GM23248 (cell line): ENCODE measurements at places on chromosomes 7 and 10.

GRCh38 chr7:70779321-70779720, 352.6 kb upstream of the GALNT17 start:
- no peaks in the 10 kb centered on the region for H3K4me1 ChIP-seq
- H3K27me3 ChIP-seq, result no peaks in the 10 kb centered on the region
- DNase-seq, result no peak
- H3K36me3 ChIP-seq, result peaks cover 11% of the 10 kb centered on the region; the same call in 1 of the 2 replicates
- no peak overlapping the region for H3K27ac ChIP-seq
- no peak overlapping the region for H3K4me3 ChIP-seq

GRCh38 chr10:120971671-120972070, 120.5 kb downstream of the WDR11 start:
- H3K27me3 ChIP-seq, result no peaks in the 10 kb centered on the region
- H3K4me3 ChIP-seq, result no peak overlapping the region
- DNase-seq, result no peak
- no peaks in the 10 kb centered on the region for H3K36me3 ChIP-seq
- H3K27ac ChIP-seq, result no peak overlapping the region

DNA sequence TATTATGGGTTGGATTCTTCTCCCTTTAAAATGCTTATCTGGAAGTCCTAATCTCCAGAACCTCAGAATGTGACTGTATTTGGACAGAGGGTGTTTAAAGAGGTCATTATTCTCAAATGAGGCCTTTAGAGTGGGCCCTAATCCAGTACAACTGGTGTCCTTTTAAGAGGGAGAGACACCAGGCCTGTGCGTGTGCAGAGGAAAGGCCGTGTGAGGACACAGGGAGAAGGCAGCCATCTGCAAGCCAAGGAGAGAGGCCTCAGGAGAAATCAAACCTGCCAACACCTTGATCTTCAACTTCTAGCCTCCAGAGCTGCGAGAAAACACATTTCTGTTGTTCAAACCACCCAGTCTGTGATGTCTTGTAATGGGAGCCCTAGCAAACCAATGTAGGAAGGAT, 235.4 kb upstream of the MYO3A start:
- no peak for DNase-seq
- no peaks in the 10 kb centered on the region for H3K27me3 ChIP-seq
- no peaks in the 10 kb centered on the region for H3K4me1 ChIP-seq
- H3K27ac ChIP-seq, result no peak overlapping the region
- H3K36me3 ChIP-seq, result no peaks in the 10 kb centered on the region

DNA sequence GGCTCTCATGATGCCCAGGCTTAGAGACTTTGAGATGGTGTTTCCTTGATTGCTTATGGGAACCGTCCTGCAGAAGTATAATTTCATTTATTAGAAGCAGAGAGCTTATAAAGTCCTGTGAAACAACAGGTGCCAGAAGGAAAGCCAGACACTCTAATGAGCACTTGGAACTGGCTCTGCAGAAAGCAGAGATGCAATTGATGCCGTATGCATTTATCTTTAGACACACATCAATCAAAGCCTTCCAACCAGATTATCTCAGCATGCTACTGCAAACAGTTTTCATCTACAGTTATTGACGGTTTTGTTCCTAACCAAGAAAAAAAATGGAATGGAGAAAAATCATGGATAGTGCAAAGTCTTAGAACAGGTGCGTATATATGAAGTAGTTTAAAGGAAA, 371.7 kb upstream of the PRKCQ start:
- no peak overlapping the region for H3K4me3 ChIP-seq
- no peak overlapping the region for H3K27ac ChIP-seq
- no peaks in the 10 kb centered on the region for H3K27me3 ChIP-seq

DNA sequence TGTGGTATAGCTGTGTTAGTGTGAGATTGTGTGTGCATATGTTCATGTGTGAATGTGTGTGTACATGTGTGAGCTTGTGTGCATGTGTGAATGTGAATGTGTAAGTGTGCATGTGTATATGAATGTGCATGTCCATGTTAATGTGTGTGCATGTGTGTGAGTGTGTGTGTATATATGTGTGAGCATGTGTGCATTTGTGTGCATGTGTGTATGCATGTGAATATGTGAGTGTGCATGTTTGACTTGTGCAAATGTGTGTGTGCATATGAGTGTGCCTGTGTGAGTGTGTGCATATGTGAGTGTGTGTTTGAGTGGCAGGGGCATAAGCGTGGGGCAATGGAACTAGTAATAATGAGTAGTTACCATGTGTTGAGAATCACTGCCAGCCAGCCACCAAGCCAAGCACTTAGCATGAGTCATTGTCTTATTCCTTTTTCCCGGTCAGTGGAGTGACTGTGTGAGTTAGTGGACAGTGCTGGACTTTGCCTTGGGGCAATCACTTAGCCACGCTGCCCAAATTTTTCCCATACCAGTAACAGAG, 46.3 kb upstream of the SHH start:
- H3K4me3 ChIP-seq, result no peak overlapping the region
- H3K36me3 ChIP-seq, result no peaks in the 10 kb centered on the region
- H3K27me3 ChIP-seq, result no peaks in the 10 kb centered on the region

- H3K27me3 ChIP-seq, result no peaks in the 10 kb centered on the region
- DNase-seq, result peak; percentile 86
- peak overlapping the region; percentile 74 for H3K27ac ChIP-seq
- peaks cover 16% of the 10 kb centered on the region for H3K4me1 ChIP-seq
- no peaks in the 10 kb centered on the region for H3K36me3 ChIP-seq
These were observed 202.1 kb downstream of the PRPF18 start for GRCh38 chr10:13788711-13789447.

DNA sequence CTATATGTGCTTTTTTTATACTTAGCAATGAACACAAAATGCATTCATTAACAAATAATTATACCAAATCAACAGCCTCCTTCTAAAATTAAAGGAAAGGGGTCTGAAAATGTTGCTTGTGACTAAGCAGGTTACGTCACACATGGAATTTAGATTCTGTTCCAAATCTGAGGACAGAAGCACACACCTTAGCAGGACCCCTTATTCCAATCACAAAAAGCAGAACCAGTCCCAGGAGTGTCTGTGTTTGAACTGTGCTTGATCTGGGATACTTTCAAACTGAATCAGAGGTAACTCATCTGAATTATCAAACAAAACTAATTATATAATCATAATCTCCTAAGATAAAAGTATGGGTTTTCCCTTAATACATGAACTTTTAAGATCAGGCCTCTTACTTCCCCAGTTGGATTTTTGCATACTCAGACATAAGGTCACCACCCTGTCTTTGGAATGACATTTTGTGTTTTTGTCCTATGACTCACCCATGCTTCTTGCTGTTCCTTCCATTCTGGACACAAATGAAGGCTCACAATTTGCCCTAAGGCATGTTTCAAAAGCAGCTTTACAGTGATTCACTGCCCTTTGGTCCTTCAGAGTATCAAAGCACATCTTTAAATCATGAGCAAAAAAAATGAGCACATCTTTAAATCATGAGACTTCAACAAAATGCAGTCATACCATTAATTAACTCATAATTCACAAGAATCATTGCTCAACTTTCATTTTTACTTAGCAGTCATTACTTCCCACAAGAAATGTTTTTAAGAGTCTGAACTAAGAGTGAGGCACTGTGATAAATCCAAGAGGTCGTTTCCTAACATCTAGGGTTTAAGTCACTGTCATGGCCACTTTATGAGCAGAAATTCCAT, 35.5 kb downstream of the SEMA3C start:
- peaks cover 54% of the 10 kb centered on the region for H3K36me3 ChIP-seq
- DNase-seq, result peak; percentile 98

- H3K27me3 ChIP-seq, result no peaks in the 10 kb centered on the region
- no peak overlapping the region for H3K27ac ChIP-seq
- no peak overlapping the region for H3K4me3 ChIP-seq
- no peaks in the 10 kb centered on the region for H3K36me3 ChIP-seq
These were observed 6.6 kb upstream of the WDR91 start for GRCh38 chr7:135217645-135218509.

- DNase-seq, result no peak
- H3K27ac ChIP-seq, result no peak overlapping the region
- H3K36me3 ChIP-seq, result no peaks in the 10 kb centered on the region
- no peaks in the 10 kb centered on the region for H3K27me3 ChIP-seq
- H3K4me3 ChIP-seq, result no peak overlapping the region
- H3K4me1 ChIP-seq, result peaks cover 14% of the 10 kb centered on the region
These were observed 268.8 kb upstream of the LRGUK start for GRCh38 chr7:133858311-133858710.

- H3K36me3 ChIP-seq, result no peaks in the 10 kb centered on the region
- no peak overlapping the region for H3K4me3 ChIP-seq
- no peak for DNase-seq
- H3K4me1 ChIP-seq, result no peaks in the 10 kb centered on the region
These were observed 244.2 kb upstream of the PLXDC2 start for GRCh38 chr10:19572056-19572455.

GRCh38 chr10:34669079-34669478, 146.0 kb downstream of the PARD3 start:
- H3K4me1 ChIP-seq, result no peaks in the 10 kb centered on the region
- H3K4me3 ChIP-seq, result no peak overlapping the region
- no peak overlapping the region for H3K27ac ChIP-seq
- no peaks in the 10 kb centered on the region for H3K27me3 ChIP-seq
- no peak for DNase-seq

DNA sequence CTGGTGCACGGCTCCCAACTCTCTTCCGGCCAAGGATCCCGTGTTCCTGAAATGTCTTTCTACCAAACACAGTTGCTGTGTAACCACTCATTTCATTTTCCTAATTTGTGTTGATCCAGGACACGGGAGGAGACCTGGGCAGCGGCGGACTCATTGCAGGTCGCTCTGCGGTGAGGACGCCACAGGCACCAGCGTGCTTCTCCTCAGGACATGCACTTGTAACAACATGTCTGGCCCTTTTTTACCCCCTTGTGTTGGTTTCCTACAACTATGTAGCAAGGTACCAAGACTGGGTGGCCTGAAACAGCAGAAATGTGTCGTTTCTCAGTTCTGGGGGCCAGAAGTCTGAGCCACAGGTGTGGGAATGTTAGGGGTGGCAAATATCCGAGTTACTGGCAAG, 18.2 kb downstream of the CALML5 start:
- no peak overlapping the region for H3K4me3 ChIP-seq
- H3K36me3 ChIP-seq, result no peaks in the 10 kb centered on the region
- H3K27ac ChIP-seq, result no peak overlapping the region
- no peaks in the 10 kb centered on the region for H3K4me1 ChIP-seq
- no peaks in the 10 kb centered on the region for H3K27me3 ChIP-seq

DNA sequence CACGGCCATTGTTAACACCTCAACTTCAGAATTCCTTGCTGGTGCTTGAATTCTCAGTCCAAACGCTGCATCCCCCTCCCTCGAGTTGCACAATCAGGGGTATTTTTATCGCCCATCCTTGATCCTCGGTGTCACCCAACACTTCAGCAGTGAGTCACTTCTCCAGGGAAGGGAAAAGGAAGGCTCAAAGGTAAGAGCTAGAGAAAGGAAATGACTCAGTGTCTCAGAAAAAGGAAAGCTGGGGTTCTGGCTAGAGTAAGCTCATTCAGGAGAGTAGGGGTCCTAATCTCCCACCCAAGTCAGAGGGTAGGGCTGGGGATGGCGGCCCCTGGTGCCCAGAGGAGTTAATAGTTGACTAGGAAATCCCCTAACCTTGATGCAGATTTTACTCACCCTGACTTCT, 39.8 kb upstream of the TRIM8 start:
- no peaks in the 10 kb centered on the region for H3K36me3 ChIP-seq
- H3K27me3 ChIP-seq, result no peaks in the 10 kb centered on the region
- 0 out of 2 replicates have a peak overlapping the region, but pooled peaks have one; percentile 16 for H3K4me3 ChIP-seq
- H3K27ac ChIP-seq, result peak overlapping the region; percentile 87

- H3K4me3 ChIP-seq, result peak overlapping the region; percentile 63
- peaks cover 14% of the 10 kb centered on the region for H3K27me3 ChIP-seq
- peak; percentile 56 for DNase-seq
- H3K36me3 ChIP-seq, result no peaks in the 10 kb centered on the region
- H3K4me1 ChIP-seq, result peaks cover 6% of the 10 kb centered on the region; the same call in 1 of the 2 replicates
These were observed 25.7 kb downstream of the PRKAG2 start for GRCh38 chr7:151851145-151851751.

DNA sequence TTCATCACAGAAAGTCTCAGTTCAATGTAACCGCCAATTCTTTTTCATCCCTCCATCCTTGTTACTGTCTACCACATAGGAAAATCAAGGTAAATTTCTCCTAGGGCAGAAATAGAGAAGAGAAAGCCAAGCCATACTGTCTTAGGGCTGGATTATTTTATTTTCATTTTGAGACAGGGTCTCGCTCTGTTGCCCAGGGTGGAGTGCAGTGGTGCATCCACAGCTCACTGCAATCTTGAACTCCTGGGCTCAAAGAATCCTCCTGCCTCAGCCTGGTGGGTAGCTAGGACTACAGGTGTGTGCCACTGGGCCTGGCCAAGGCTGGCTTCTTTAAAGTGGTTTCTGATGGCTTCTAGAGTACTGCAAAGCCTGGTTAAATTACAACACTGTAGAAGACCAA, 181.7 kb downstream of the SRPK2 start:
- DNase-seq, result no peak
- no peaks in the 10 kb centered on the region for H3K36me3 ChIP-seq
- H3K27ac ChIP-seq, result no peak overlapping the region
- no peak overlapping the region for H3K4me3 ChIP-seq
- H3K27me3 ChIP-seq, result no peaks in the 10 kb centered on the region

GRCh38 chr7:47610506-47611044, 28.7 kb upstream of the TNS3 start:
- peak overlapping the region; percentile 29 for H3K27ac ChIP-seq
- no peaks in the 10 kb centered on the region for H3K36me3 ChIP-seq
- H3K4me1 ChIP-seq, result peaks cover 16% of the 10 kb centered on the region
- no peak overlapping the region for H3K4me3 ChIP-seq
- no peaks in the 10 kb centered on the region for H3K27me3 ChIP-seq

DNA sequence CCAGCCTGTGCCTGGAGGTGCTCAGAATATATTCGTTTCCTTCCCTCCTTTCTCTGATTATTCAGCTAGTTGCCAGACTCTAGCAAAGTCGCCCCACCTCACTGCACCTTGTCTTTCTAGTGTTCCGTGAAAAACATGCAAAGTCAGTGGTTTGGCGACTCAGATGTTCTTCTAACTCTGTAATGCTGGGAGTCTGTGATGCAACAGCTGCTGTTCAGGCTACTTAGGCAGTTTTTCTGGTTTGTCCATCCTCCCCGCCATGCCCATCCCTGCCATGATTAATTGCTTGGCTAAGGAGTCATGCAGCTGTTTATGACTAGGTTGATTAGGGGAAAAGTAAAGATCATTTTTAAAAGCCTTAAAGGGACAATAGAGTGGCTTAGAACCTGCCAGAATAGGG, 99.4 kb downstream of the MTPN start:
- peak; percentile 68 for DNase-seq
- no peaks in the 10 kb centered on the region for H3K36me3 ChIP-seq
- H3K4me1 ChIP-seq, result peaks cover 18% of the 10 kb centered on the region
- no peaks in the 10 kb centered on the region for H3K27me3 ChIP-seq
- H3K27ac ChIP-seq, result no peak overlapping the region

DNA sequence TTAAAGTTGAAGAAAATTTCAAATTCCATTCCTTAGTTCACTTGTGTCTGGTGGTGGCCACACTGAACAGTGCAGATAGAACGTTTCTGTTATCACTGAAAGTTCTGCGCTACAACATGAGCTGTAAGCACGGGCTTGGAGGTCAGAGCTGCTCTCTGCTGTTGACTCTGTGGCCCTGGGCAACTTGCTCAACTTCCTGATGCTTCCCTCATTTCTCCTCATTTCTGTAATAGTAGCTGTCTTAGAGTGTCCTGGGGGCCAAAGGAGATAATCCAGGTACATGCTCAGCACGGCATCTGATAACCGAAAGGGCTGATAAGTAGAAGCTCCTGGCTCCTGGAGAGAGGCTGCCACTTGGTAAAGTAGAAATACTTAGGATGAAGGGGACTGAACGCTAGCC, 92.3 kb upstream of the DUSP5 start:
- H3K27ac ChIP-seq, result no peak overlapping the region
- no peaks in the 10 kb centered on the region for H3K27me3 ChIP-seq
- H3K4me3 ChIP-seq, result no peak overlapping the region

- no peaks in the 10 kb centered on the region; the same call in 1 of the 2 replicates for H3K27me3 ChIP-seq
- no peak overlapping the region for H3K4me3 ChIP-seq
- H3K4me1 ChIP-seq, result peaks cover 18% of the 10 kb centered on the region
- H3K27ac ChIP-seq, result no peak overlapping the region
- H3K36me3 ChIP-seq, result no peaks in the 10 kb centered on the region
These were observed 20.6 kb downstream of the RGR start for GRCh38 chr10:84265418-84265817.
